ENCODE measurements at places on chromosomes 5 and 9.

- no peak for DNase-seq
Measured at GRCh38 chr5:150440948-150441812, 8.4 kb downstream of the RPS14 start.

DNA sequence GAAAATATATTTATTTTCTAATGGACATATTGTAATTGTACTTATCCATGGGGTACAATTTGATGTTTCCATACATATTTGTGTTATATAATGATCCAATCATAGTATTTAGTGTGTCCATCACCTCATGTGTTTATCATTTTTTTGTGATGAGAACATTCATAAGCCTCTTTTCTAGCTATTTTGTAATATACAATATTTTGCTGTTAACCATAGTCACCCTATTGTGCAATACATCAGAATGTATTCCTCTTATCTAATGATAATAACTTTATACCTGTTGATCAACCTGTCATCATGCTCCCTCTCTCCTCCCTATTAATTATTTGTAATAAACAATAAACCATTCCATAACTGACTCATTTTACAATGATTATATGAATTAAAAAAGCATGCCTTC is 93.2 kb downstream of the ISL1 start:
- DNase-seq, result no peak

GRCh38 chr5:6436715-6437331 is 11.8 kb upstream of the UBE2QL1 start:
- no peak for DNase-seq

DNA sequence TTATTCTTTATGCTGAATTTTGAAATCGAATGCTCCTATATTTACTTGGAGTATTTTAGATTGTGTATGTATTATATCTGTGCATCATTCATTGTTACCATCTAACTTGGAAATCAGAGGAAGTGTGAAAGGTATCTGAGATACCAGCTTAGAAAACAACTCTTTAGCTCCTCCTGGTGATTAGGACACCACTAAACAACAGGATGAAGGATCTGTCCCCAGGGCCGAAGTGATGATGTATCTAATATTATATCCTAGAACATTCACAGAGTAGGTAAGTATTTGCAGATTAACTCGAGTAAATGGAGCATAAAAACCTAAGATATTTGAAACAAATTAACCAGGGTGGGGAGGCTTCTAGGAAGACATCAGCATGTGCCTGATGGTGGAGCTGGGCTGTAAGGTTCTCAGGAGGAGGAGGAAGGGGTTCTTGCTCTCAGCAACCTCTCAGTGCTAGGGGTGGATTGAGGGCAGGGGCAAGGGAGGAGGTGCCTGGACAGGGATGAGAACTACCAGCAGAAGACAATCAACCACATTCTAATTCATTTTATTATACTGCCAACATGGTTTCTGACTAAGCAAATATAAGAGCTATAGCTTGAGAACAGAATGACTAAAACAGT is 2.6 kb upstream of the NFIL3 start:
- DNase-seq, result no peak

GRCh38 chr9:77999231-77999631 is 32.4 kb downstream of the GNAQ start:
- no peak for DNase-seq

GRCh38 chr9:12166518-12166917 is 526.7 kb upstream of the TYRP1 start:
- DNase-seq, result no peak

DNA sequence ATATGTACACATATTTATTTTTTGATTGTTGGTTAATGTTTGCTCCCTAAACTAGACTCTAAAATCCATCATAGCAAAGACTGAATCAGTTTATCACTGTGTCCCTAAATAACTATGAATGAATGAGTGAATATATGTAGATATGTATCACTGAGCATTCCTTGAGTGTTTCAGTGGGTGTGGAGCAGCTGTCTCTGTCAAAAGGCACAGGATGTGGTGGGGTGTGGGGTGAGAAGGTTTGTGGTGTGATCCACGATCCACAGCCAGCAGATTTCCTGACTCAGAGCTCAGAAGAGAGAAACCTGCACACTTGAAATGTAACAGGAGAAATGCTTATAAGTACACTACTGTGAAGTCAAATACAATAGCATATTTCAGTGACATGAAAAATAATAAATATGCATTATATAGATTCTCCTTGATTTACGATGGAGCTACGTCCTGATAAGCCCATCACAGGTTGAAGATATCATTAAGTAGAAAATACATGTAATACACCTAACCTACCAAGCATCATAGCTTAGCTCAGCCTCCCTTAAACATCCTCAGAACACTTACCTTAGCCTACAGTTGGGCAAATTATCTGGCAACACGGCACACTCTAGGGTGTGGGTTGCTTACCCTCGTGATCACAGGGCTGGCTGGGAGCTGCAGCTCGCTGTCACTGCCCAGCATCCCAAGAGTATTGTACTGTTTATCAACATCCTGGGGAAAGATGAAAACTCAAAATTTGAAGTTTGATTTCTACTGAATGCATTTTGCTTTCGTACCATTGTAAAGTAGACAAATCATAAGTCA is 287.0 kb downstream of the GAS1 start:
- DNase-seq, result peak; percentile 24

DNA sequence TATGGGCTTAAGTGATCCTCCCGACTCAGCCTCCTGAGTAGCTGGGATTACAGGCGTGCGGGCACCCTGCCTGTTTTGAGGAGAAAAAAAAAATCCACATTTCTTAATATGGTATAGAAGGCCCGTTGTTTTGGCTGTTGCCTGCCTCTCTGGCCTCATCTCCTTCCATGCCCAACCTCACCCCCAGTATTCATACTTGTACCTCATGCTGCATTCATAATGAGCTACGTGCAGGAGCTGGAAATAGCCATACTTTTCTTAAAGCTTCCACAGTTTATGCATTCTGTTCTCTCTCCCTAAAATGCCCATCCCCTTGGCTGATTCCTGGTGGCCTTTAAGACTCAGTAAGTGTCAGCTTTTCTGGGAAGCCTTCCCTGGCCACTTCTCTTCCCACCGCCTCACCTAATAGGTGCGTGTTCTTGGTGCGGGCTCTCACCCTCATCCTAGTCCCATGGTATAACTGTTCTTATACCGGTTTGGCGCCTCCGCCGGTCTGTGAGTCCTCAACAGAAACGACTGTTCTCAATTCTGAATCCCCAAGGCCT is 2.1 kb upstream of the TPM2 start:
- DNase-seq, result no peak

DNA sequence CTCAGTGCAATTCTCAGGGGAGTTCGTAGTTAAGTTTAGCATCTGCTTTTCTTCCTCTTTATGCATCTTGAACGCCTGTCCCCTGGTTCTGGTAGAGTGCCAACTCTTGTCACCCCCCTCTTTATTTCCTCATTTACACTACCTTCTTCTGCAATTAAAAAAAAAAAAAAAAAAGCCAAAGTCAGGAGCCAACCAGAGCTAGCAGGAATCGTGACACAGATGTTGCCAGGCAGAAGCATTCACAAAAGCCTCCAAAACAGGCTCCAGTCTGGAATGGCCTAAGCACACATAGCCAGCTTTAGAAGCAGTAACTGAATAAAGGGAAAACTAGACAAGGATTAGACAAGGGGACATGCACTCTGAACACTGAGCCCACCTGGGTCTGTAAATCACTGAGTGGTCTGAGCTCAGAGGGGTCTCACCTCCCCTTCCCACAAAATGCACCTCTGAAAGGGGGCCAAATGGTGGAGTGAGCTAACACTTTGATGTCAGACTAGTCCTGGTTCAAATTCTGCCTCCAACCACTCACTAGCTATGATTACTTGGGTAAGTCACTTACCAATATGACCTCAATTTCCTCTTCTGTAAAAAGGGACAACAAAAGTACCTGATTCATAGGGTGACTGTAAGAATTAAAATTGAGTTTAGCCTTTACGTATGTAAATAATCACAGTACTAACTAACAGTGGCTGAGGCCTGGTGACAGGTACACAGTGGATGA is 2.0 kb downstream of the CD74 start:
- peak; percentile 25 for DNase-seq

DNA sequence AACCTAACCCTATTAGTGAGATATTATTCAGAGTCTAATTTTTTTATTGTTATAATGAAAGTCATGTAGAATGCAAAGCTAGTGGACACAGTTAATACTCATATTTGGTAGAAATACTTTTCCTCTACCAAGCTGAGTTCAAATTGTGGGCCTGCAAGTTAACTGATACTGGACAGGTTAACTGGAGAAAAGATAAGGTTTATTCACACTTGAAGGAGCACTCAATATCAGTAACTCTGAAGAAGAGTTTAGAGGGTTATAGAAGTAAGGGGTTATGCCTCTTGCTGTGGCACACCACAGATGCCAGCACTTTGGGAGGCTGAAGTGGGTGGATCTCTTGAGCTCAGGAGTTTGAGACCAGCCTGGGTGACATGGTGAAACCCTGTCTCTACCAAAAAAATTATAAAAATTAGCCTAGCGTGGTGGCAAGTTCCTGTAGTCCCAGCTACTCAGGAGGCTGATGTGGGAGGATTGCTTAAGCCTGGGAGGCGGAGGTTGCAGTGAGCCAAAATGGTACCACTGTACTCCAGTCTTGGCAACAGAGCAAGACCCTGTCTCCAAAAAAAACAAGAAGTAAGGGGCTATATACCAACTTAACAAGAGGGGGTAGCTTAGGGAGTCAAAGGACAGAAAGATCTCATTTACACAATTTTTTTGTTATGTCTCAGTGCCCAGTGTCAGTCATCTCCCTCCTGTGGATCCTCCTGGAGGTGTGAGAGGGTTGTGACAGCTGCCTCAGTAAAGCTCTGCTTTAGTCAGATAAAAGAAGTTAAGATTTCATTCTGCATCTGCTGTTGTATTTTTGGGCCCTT is 121.2 kb upstream of the GRHPR start:
- DNase-seq, result peak; percentile 27

DNA sequence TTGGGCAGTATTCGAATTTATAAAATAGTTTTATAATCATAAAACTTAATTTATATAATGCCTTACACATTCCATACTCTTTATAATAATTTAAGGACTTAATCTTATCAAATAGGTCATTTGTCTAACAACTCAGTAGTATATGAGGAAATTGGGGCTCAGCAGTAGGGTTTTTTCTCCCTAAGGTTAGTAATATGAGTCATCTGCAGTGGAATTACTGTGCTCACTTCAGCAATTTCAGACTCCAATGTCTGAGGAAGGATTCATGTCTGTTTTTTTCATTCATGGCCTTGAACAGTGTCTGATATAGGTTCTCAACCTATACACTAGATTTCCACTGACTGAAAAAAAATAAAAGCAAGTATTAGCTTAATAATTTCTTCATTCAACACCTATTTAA is 7.4 kb downstream of the DMRTA1 start:
- DNase-seq, result no peak

- DNase-seq, result no peak
Measured at GRCh38 chr9:117247266-117247665, 167.6 kb downstream of the ASTN2 start.

GRCh38 chr9:106486685-106487084 is 376.3 kb upstream of the ZNF462 start:
- no peak for DNase-seq

GRCh38 chr5:133140311-133140710 is 88.5 kb downstream of the HSPA4 start:
- no peak for DNase-seq

GRCh38 chr9:129121483-129121882 is 10.3 kb downstream of the PTPA start:
- no peak for DNase-seq

DNA sequence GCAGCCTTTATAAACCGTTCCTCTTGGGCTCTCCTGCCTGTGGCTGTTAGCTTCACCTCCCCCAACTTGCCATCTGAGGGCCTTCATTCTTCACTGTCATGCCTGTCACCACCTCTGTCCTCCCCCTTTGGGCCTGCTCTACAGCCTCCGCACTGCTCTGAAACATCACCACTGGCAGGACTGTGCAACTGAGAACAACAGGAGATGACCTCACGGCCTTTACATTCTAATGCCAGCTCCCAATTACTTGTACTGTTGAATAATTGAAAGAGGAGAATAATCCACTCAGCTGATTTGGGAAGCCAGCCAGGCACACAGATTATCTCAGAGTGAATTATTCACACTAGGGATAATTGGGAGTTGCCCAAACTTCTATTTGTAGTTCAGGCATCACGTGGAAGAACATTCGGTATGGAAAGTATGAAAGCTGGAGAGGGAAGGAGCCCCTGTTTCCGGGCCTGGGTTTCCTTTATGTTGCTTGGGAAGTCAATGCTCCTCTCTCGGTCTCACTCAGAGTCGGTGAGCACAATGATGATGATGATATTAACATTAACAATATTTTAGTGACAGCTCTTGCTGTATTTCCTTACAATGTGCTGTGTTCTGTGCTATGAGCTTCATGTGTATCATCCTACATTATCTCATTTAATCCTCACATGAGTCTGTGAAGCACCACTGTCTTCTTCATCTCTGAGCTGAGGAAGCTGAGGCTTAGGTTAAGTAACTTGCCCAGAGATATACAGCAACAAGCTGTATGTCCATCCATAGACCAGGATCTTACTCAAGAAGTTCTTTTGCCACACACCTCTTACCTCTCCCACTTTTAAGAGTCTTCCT is 99.3 kb upstream of the LRRTM2 start:
- no peak for DNase-seq

GRCh38 chr5:68251386-68251785 is 35.8 kb downstream of the PIK3R1 start:
- peak; percentile 59 for DNase-seq

DNA sequence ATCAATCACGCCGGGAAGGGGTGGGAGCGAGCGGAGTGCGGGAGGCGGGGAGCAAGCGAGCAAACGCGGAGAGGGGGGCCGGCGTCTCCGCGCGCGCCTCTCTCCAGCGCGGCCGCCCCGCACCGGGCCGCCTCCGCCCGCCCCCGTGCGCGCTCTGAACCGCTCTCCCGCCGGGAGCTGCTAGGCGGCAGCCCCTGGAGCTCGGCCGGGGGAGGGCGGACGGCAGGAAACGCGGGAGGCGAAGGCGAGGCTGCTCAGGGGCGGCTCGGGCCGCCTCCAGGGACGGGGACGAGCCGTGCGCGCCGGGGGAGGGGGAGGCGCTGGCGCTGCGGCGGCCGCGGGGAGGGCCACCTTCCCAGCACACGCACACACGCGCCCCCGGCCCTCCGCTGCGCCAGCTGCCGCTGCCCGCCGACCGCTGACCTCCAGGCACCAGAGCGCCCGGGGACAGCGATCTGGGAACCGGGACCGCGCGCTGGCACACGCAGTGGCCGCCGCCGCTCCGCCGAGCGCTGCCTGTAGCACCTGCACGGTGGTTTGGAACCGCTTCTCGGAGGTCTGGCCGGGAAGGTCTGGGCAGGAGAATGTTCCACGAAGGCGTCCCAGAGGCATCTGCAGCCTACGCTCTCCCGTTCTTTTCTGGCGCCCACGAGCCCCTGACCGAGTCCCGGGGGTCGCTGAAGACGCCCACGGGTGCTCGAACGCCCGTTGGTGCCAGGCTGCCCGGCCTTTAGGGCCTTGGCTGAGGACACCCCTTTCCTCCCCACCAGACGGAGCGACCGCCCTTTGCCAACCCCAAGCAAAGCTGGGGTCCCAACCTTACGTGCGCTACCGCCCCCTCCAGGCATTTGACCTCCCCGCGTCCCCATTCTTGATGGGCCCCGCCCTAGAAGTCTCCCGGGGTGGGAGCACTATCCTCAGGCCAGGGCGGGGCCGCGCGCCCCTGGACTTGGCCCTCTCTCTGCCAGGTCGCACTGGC is at the start of gene GABBR2:
TSS of gene GABBR2 (minus strand) at position 3 of the 979 bp plus-strand sequence. CDS start 198 bp downstream, outside the sequence.
- DNase-seq, result no peak

GRCh38 chr5:150516011-150516410 is 8.1 kb downstream of the NDST1 start:
- no peak for DNase-seq

- no peak for DNase-seq
Measured at GRCh38 chr9:120855827-120856670, 13.3 kb upstream of the PSMD5 start.

- no peak for DNase-seq
Measured at GRCh38 chr5:31107091-31107518, 86.4 kb upstream of the CDH6 start.

All from stimulated activated CD4-positive, alpha-beta T cell treated with anti-CD3 and anti-CD28 coated beads, Interleukin-1b, Interleukin-23, amount 100 ng/mL, for 48 hours (primary cell).